ENCODE measurements at places on chromosomes 6 and 20.

DNA sequence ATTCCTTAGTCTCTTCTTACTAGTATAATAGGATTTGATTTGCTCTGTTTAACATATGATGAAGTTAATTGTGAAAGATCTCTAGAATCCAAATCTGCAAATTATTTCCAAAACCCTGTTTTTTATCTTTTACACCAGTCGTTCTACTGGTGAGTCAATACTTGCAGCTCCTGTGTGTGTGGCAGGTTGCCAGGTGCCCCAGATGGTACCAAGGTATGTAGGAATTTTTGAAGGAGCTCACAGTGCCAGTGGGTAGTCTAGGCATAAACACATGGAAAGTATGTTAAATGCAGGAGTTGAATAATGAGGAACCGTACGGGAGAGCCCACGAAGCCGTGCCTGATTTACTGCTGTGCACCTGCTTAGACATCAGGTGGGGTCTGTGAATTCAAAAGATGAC is 192.2 kb downstream of the FARS2 start:
- DNase-seq, result no peak

- no peak for DNase-seq
Observed at GRCh38 chr6:168608113-168608400, 167.1 kb downstream of the SMOC2 start.

DNA sequence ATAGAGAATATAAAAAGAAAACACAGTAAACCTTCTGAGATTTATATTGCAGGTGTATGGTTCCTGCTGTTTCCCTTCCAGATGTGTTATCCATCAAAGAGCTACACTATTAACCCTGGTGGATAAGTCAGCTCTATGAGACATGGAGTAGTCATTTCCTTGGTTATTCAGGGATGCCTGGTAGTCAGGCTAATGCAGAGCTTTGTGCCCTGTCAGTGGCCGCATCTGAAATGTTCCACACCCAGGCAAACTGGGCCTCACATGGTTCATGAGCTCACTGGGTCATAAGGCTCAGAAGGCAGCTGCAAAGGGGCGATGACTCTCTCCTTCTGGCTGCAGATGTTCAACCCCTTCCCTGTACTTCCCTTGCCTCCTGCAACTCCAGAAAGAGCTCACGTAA is 473.6 kb downstream of the EPHA7 start:
- DNase-seq, result no peak

DNA sequence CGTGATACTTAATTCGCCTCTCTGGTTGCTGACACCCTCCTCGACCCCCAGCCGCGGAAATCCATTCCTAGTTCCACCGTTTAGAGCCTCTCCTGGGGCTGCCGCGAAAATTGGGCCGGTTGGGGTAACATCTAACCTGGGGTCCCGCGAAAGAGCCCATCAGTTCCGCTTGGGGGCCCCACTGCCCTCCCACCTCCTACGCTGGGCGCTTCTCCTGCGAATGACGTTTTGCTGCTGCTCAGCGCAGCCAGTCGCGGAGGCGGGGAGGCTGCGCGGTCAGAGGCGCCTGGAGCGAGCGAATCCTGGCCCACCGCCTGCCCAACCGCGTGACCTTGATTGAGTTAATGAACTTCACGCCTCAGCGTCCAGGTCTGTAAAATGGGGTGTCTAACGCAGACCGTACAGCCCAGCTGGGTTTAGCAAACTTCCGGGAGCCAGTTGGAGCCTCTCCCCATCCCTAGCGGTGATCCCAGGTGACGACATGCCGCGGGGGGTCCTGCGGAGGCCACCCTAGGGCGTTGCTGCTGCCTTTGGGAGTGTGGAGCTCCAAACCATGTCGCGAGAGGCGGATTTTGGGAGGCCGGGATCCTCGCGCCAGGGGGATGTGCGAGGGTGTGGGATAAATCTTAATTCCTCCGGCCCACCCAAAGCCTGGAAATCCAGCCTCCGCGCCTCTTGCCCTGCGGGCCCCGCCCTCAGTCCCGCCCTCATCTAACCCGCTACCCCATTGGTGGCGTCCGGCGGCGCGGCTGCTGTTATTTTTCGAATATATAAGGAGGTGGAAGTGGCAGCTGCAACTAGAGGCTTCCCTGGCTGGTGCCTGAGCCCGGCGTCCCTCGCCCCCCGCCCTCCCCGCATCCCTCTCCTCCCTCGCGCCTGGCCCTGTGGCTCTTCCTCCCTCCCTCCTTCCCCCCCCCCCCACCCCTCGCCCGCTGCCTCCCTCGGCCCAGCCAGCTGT is at the start of gene CDC25B:
CDC25B (plus strand) TSS at position 800 of the 958 bp plus-strand sequence. CDS start 222 bp downstream, outside the sequence.
- peak; percentile 53 for DNase-seq

GRCh38 chr20:57267158-57267821 is 849 bp upstream of the BMP7 start:
- DNase-seq, result no peak

GRCh38 chr20:50999355-50999754 is 23.6 kb downstream of the KCNG1 start:
- no peak for DNase-seq

GRCh38 chr20:35269055-35269781 is 8.7 kb downstream of the MMP24OS start:
- DNase-seq, result peak; percentile 12

DNA sequence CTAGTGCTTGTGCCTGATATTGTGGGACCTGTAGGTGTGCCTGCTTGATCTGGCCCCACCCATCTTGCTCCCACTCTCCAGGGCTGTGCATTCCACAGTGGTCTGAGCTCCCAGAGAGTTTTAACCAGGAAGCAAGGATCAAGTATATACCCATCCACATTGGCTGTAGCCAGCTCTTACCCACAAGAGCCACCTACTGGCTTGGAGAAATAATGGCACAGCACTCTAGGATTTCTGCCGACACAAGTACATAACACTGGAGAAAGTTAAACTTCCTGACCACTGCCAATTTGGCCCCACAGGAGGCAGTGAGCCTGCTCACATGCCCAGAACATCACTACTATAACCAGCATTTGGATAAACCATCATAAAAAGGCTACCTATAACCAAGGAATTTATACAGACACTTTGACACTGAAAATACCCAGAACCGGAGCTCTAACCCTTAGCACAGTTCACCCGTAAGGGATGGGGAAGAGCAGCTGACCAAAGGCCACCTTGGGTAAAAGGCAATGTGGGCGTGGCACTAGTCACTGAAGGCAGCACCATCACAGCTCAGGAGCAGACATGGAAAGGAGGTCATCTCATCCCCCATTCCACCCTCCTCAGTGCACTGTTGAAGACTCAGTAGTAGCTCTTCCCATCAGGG is 440.4 kb downstream of the BTBD3 start:
- DNase-seq, result no peak

DNA sequence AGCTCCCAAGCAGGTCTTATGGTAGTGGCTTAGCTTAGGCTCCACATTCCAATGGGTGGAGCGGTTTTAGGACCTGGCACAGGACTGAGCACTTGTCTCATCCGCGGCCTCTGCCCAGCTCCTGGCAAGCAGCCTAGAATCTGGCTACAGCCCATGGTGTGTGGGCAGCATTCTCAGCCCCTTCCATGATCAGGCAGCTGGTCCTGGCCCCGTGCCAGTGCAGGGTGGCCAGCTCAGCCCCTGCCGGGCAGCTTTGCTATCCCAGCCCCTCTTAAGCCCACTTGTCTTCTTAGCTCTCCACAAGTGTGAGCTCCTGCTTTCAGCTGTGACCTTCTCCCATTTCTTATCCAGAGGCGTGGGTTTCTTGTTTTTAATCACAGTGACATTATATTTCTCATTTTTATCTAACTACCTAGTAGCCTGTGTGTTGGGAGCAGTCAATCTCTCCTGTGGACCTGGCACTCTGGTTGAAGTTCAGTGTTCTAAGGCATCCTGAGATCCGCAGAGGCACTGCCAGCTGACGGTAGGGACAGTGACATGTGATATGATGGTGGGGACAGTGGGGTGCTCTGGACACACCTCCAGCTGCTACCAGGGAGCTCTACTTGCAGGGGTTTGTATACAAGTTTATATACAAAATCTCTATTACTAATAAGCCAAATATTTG is 119.9 kb upstream of the PRND start:
- DNase-seq, result no peak

GRCh38 chr6:160454303-160454702 is 106.1 kb downstream of the SLC22A3 start:
- DNase-seq, result no peak

DNA sequence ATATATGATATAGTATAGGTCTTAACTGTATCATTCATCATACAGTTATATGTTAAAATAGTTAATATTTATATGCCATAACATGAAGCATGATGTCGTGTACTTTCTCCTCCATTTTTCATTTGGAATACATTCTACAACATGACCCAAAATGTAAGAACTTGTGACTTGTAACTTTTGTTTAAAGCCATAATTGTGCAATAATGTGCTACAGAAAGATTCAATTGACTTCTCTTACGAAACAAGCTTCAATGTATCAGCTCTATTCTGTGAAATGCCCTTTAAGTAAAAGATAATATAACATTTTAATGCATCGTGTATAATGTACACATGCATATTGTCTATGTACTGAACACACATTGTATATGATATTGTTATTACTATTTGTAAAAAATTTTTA is 76.7 kb upstream of the FABP7 start:
- no peak for DNase-seq

DNA sequence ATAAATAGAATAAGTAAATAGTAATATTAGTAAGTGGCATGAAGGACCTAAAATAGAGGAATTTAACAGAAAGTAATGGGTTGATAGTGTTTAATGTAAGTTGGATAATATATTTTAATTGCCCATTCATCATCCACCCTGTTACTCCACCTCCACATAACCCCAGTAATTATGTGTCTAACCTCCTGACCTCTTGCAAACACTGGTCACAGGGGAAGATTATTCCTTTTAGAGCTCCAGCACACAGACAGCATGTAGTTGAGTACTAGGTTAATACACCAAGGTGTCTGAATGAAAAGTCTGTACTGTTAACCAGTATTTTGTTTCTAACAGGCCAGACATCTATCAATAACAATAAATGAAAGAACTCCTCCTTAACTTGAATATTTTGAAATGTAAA is 92.4 kb upstream of the EYS start:
- DNase-seq, result no peak

- DNase-seq, result peak; percentile 15
Observed at GRCh38 chr6:144335914-144336313, 50.8 kb downstream of the UTRN start.

DNA sequence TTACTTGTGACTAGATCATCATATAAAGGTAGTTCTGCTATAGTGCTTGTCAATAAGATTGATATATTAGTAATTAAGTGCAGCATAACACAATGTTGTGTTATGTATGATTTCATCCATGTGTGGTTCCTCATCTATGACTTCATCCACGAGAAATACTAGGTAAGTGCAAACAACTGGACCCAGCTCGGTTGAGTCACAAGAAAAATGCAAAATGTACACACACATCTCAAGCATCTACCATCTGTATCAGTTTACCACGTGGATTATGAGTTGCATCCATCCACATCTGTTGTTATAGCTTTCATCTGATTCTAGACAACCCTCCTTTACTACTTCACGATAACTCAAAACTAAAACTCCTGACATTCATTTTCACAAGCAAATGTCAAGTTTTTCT is 517.0 kb upstream of the CITED2 start:
- no peak for DNase-seq

DNA sequence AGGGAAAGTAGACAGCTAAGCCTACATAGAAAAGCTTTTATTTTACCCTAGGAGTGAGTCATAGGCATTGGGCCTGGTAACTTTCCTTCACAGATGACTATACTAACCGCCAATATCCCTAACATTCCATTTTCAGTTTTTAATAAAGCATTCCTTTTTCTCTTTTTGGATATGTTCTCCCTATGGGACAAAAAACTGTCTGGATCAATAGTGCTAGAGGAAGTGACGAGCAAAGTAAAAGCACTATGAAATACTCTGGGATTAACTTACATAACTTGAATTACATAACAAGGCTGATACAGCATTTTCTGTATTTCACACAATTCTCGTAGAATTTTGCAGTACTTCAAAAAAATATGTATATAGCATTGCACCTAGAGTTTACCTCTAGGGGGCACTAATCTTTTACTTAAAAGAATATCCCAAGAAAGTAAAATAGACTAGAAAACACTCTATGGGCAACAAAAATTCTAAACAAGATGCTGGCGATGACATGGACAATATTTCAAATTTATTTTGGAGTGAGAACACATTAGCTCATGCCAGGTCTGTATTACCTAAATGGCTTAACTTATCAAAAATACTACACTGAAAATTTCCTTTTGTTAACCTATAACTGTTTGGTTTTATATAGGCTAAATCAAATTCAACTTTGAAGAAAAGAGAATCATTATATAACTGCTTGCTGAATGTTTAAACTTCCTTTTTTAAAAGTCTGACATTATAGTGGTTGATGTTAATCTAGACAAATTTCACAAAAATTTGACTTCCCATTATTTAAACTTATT is 66.3 kb upstream of the DST start:
- peak; percentile 32 for DNase-seq

DNA sequence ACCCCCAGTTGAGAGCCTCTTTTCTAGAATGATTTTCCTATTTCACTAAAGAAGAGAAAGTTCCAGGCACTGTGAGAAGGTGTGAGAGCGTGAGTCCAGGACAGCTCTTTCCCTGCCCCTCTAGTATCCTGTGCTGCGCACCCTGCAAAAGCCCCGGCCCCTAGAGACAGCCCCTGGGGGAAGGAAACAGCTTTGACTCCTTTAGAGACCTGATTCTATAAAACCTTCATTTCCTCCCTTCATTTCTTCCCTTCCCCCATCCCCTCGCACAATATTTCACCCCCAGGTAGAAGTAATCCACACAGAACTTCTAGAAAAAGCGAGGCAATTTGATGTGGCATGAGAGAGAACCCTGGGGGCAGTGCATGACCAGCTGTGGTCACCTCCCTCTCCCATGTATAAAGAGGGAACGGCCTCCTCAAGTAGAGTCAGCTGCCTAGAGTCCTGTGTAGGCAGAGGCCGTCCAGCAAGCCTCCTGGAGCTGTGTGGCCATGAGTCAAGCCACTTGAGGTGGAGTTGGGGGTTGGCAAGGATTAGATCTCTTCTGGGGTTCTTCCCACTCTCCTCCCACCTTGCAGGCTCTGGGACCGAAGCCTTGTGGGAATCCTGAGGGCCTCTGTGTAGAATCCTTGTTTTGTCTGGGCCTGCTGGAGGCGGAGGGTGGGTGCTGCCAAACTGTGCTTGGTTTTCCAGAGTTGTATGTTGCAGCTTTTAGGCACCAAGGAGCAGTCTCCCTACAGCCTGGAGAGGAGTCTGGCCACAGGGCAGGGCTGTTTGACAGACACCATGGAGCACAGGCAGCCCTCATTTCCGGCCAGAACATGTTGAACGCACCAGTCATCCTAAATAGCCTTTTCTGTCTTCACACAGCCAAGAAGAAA is 41.7 kb downstream of the CHMP4B start:
- no peak for DNase-seq

DNA sequence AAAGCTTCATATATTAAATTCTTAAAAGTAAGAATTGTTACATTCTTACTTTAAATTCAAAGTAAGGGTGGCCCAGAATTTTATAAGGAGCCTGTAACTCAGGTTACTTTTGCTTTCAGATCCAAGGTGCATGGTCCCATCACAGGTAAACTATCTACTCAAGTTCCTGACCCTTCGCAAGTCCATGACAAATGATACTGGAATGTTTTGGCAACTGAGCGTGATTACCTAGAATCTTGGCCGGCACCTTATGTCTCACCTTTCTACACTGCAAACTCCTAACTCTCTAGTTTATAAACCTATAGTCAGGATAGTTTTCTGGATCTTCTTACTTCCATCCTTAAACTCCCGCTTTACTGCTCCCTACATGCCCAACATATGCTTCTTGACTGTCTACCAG is 67.9 kb upstream of the HMGN3 start:
- no peak for DNase-seq

GRCh38 chr20:52105442-52106422 is 85.8 kb downstream of the ZFP64 start:
- no peak for DNase-seq

- DNase-seq, result no peak
Observed at GRCh38 chr6:138349891-138350290, 27.8 kb upstream of the SMIM28 start.

- no peak for DNase-seq
Observed at GRCh38 chr20:39245685-39246311, 283.7 kb downstream of the DHX35 start.

Data from bone marrow (tissue), 2 donors.